NCI-H524 treated with DMSO at 0.1 percent for 48 hours (cell line): ENCODE measurements at places on chromosomes 12 and 14.

- no peak for DNase-seq
Measured at GRCh38 chr14:75877292-75877691, 104.5 kb downstream of the TGFB3 start.

DNA sequence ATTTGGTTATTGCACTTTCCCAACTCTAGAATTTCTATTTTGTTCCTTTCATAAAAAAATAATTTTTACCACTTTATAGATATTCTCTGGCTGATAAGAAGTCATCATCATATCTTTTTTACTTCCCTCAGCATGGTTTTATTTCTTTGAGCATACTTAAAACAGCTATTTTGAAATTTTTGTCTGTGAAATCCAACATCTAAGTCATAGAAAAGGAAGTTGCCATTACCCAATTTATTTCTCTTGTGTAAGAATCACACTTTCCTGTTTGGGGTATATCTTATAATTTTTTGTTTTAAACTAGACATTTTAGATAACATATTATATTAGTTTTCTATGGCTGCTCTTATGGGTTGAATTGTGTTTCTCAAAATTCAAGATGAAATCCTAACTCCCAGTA is 400.2 kb upstream of the OR4E1 start:
- no peak for DNase-seq

DNA sequence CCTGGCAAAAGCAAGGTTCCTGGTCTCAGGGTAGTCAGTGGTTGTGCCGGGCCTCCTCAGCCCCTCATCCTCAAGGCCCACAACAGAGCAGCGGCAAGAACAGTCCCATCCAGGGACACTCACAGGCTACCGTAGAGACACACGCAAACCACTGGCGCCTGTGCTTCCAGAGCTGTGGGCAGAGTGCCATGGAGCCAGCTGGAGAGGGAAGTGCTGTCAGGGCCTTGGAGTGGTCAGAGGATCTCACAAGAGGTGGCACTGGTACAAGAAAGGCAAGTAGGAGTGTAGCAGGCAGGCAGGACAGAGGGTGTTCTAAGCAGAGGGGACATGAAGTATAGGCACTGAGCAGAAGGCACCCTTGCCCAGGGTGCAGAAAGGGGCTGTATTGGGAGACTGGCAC is 34.6 kb downstream of the ANKRD9 start:
- peak; percentile 24 for DNase-seq

GRCh38 chr12:3152011-3152511 is 74.9 kb downstream of the TSPAN9 start:
- DNase-seq = no peak

DNA sequence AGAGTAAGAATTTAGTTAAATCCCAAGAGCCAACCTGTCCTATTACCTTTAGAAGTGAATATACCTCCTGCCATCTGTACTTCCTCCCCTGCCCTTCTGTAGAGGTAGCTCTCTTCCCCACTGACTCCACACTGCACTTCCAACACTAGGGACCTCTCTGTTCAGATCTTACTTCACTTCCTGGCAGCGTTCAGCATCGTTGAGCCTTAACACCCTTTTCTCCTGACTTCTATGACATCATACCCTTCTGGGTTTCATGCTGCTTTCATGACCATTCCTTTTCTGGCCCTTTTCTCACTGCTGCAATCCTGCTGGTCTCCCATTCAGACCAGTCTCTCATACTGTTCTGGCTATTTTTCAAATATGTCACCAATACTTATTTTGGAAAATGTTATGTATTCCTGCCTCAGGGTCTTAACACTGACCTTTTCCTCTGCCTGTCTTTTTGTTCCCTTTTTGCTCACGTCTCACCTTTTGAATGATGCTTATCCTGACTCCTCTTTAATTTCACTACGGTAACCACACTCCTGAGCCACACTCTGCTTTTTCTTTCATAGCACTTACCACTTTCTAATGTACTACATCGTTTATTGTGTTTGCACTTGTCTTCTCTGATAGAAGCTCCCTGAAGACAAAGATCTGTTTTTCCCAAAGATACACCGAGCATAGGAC is 67.6 kb downstream of the PLEKHA5 start:
- no peak for DNase-seq

GRCh38 chr14:101834397-101834796 is 72.9 kb downstream of the PPP2R5C start:
- DNase-seq = no peak

GRCh38 chr14:63555572-63555971 is 12.4 kb upstream of the PPP2R5E start:
- no peak for DNase-seq

- DNase-seq = no peak
Measured at GRCh38 chr12:80320121-80320678, 123.8 kb upstream of the PTPRQ start.

DNA sequence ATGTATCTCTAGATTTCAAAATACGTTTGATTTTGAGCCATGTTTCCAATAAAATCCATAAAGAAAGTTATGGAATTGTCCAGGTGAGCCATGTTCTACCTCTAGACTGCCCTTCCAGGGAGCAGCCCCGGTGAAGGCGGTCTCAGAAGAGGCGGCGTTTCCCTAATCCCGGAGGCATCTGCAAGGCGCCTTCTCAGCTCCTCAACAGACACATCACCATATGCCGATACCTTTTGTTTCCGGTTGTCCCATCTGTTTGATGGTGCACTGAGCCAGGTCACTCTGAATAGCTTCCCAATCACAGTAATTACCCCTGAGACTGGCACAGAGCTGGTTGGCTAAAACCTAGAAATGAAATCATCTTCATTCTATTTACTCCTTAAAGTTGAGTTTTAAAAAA is 305.5 kb upstream of the FKBP4 start:
- DNase-seq = peak; percentile 77

GRCh38 chr12:76611533-76611932 is 52.0 kb upstream of the OSBPL8 start:
- DNase-seq = no peak

GRCh38 chr14:87082917-87083316 is 910.1 kb downstream of the GALC start:
- no peak for DNase-seq
